Activated CD8-positive, alpha-beta memory T cell treated with anti-CD3 and anti-CD28 coated beads, Interleukin-2, amount 50 U/mL, for 48 hours (primary cell): ENCODE measurements at places on chromosomes 4 and X.

DNA sequence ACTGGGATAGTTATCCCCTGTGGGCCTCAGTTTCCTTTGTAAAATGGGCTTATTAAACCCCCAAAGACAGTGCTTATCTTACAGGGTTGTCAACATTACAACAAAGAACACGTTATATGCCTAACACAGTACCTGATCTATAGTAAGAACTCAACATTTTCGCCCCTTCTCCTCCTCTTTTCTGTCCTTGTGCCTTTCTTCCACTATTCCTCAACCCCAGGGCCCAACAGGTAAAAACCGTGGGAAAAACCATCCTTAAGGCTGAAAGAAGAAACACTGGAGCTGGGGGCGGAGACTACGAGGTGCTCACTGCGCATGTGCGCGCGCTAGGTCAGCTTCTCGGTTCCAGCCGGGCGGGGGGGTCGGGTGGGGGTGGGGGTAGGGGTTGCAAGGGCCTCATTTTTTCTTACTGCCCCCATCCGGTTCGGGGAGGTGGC, 426 bp upstream of the XIAP start:
- no peak for DNase-seq

DNA sequence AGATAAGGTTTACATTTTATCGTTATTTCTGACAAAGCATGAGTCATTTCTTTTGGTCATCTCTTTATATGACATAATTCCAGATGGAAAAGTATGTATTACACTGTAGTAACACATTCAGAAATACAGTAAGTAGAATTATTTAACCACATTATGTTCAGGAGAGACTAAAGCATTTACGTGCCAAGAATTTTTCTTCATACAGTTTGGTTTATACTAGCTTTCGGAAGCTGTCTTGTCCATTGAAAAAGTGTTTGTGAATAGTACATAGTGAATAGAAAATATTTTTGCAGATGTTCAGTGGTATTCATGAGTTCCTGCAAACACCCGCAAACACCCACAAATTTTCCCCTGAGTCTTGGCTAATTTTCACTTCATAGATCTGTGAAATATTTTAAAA, 1033.0 kb upstream of the INTU start:
- no peak for DNase-seq

DNA sequence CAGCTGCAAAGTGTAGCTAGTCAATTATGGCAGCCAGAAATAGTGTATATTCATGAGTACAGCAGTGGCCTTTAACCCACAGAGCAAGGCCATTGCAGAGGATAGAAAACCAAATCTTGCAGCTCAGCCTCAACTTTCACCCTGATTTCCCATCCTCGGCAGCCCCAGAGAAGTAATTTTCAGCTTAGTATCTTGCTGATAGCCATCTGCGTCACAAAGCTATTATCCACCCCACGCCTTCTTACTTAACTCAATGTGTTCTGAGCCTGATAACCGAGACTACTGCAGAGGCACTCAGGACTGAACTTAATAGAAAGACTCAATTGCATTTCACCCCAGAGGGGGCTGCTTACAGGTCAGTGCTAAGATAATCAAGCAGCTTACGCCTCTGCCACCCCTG, 174.5 kb upstream of the MAOA start:
- DNase-seq, result no peak

DNA sequence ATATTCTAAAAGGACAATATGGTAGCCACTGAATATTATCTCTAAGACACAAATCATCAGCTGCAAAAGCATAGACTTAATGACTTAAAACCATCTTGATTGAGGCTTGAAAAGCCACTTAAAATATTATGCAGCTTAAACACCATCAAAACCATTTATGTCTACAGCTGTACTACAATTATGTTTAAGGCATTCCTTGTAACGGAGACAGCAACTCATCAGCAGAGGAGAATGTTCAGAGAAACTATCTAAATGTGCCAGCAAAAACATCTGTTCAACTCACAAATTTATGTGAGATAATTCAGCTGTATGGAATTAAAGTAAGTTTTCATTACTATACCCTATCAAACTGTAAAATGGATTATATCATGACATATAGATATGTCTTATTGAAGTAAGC, 147.9 kb upstream of the CTSO start:
- no peak for DNase-seq

GRCh38 chr4:81506731-81507130, 35.0 kb upstream of the RASGEF1B start:
- no peak for DNase-seq

GRCh38 chr4:1856071-1856942, at the start of gene LETM1:
Gene LETM1 (minus strand): TSS chr4:1856156. CDS start chr4:1855950, 206 bp downstream.
- peak; percentile 95 for DNase-seq

- DNase-seq, result no peak
Measured at GRCh38 chrX:50100188-50100587, 100.6 kb downstream of the AKAP4 start.

- no peak for DNase-seq
Measured at GRCh38 chr4:3675251-3676115, 90.7 kb upstream of the ADRA2C start.

- DNase-seq, result no peak
Measured at GRCh38 chr4:81538716-81539427, 67.2 kb upstream of the RASGEF1B start.

DNA sequence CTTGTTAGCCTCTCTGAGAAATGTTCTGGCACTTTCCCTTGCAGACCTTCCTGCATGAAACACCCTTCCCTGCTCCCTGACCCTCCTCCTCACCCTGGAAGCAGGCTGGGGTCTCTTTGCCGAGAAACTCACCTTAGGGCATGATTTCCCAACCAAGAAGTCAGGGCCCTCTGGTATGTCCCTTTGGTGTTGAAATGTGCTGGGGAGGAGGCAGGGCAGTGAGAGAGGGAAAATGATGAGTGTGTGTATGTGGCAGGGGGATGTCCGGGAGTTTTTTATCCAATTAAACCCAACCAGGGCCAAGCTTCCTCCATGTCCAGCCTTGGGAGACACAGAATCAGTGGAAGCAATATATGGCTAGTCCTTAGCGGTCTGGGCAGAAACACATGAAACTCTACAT, 5.1 kb downstream of the ELF4 start:
- no peak for DNase-seq

GRCh38 chrX:69614886-69615285, 1.0 kb upstream of the EDA start:
- DNase-seq, result no peak

GRCh38 chr4:149933883-149934282, 118.2 kb upstream of the IQCM start:
- no peak for DNase-seq

- DNase-seq, result no peak
Measured at GRCh38 chrX:19790829-19791228, 96.6 kb downstream of the SH3KBP1 start.

- no peak for DNase-seq
Measured at GRCh38 chr4:170007113-170007512, 19.1 kb downstream of the MFAP3L start.
